T-helper 2 cell treated with Interferon-gamma antibody and Interleukin-4, amounts not matched to agents 100 ng/mL and 5 ng/mL, for 36 hours (primary cell): ENCODE measurements at places on chromosomes 2 and 18. TPM values are rescaled to one million over a fixed set of nuclear protein-coding genes. Genes with fewer than 3 reads are reported as not detected.

The REG1B gene
- total RNA-seq = not detected in 2 replicates

The COBLL1 gene
- total RNA-seq = 0.02 TPM in 1 of 2 replicates, not detected in the other

The KCNK3 gene
- not detected in 2 replicates for total RNA-seq

The ANKRD30B gene
- not detected in 2 replicates for total RNA-seq

The VIL1 gene
- total RNA-seq = not detected in 2 replicates

The ZNF892 gene
- total RNA-seq = 4.0 and 4.1 TPM in 2 replicates

The HAAO gene
- total RNA-seq = 2.2 and 2.4 TPM in 2 replicates
